ENCODE measurements at places on chromosomes 5 and 9.

DNA sequence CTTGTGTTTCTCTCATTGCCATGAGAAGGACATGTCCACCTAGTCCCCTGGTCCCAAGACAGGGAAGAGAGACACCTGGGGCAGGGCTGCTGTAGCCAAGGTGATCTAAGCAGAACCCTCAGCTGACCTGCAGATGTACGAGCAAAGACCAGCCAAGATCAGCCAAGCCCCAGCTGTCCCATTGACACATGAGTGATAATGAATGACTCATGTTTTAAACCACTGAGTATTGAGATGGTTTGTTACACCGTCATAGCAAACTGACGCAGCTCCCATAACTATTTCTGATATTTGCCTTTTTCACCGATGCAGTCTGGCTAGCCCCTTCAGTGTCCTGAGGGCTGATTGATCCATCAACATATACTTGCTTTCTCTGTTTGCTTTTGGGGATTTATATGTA is 6.7 kb downstream of the OR1K1 start:
- DNase-seq, result no peak

GRCh38 chr5:2472670-2473069 is 278.8 kb downstream of the IRX2 start:
- DNase-seq, result no peak

GRCh38 chr9:73234008-73234360 is 82.3 kb downstream of the ANXA1 start:
- DNase-seq, result no peak

- DNase-seq, result no peak
These were observed 19.1 kb downstream of the FGD3 start for GRCh38 chr9:92966518-92966800.

DNA sequence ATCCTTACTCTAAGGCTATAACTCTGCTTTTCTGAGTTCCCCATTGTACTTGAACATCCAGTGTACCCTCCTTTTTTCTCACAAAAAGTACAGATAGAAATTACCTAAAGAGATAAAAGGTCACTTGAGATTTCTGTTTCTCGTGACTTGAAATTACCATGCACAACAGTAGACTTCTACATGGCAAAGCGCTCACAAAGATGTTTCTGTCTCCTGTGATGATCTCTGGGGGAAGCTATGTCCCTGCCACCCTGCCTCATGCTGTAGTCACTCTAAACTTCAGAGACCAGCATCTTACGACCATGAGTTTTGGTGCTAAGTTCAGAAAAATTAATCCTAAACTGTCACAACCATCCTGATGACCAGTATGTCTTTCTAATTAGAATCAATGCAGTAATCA is 36.2 kb downstream of the NFIB start:
- no peak for DNase-seq

- peak; percentile 70 for DNase-seq
These were observed 138.7 kb upstream of the GRHPR start for GRCh38 chr9:37283730-37284325.

DNA sequence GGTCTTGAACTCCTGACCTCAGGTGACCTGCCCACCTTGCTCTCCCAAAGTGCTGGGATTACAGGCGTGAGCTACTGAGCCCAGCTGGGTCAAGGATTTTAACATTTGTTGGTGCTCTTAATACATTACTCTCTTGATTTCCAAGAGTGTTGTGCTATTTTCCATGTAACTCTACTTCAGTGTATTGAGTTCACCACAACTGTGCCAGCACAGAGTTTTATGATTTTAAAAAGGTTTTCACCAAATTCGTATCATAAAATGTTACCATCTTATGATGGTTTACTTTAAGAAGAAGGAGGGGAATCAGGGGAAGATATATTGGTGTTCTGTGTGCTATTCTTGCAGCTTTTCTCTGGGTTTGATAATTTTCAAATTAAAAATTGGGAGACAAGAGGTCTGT is 6.6 kb upstream of the ADGRD2 start:
- no peak for DNase-seq
